ENCODE measurements at places on chromosomes 5 and 9.

DNA sequence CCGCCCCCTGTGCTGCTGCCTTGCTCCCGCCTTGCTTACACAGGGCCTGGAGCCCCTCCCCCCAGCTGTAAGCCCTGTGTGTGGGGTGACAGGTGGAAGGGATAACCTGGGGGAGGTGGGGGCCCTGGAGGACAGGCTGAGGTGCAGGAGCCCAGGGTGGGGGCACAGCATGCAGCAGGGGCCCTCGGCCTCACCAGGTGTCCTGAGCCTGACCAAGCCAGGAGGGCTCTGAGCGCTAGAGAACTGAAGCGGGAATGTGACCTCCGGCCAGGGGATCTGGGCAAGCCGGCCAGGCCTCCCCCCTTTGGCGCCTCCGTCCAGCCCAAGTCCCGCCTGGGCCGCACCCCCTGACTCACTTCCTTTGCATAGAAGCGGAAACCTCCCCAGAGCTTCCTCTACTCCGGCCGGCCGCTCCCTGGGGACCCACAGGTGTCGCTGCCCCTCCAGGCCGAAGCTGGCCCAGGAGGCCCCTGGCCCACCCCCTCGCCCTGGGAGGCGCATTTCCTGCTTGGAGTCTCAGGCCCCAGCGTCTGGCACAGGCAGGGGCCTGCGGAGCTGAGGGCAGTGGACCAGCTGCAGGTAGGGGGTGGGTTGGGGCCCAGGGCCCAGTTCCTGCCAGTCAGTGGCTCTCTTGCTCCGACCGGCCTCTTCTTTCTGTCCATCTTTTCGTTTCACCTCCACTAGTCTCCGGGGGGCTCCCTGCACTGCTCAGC is at the start of gene TOR4A:
TOR4A (plus strand) TSS at position 398 of the 713 bp plus-strand sequence. CDS start 964 bp downstream, outside the sequence.
- DNase-seq: peak; percentile 31

DNA sequence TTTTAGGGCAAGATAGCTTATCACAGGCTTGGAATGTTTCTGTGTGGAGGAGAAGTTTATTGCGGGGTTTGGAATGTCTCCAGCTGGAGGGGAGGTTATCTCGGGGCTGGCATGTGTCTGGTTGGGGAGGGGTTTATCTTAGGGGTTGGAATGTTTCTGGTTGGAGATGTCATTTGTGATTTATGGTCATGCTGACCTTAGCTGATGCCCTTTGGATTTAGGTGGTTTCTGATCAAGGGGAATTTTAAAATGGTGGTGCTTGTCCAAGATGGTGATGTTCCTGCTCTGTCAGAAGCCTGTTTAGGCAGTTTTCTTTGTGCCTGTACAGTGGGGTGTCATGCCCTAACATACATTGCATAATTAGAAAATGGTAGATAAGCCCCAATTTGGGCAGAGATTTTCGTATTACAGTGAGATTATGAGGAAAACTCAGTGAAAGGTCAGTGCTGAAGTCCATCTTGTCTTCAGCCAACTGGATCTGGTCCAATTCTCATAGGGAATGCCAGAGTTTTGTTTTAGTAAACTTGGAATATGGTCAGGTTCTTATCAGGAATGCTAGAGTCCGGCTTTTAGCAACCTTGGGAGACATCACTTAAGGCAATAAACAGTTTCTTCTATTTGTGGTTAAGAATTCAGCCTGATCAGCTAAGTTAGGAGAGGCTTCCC is 14.3 kb downstream of the CDK20 start:
- no peak for DNase-seq

DNA sequence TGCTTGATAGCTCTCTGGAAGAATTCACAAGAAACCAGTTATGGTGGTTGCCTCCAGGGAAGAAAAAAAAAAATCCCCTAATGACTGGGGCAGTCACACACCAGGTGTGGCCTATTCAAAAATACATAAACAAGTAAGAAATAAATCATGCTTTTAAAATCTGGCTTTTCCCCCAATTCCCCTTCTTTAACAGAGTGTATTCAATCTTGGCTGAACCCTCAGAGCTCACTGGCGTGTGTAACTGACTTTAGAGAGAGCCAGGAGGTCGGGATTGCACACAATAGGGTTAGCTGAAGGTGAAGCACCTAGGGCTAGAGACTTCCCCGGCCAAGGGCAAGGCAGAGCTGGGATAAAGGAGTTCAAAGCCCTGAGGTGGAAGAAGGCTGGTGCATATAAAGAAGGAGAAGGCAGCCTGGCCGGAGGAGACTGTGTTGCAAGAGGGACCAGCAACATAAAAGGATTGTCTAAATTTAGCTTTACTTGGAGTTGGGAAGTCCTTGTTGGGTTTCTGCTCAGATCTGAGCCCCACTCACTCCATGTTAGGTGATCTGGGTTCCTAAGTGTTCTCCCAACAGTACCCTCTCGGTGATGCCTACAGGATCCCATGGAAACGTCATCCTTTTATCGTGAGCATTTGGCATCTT is 19.7 kb downstream of the FNBP1 start:
- DNase-seq: no peak

- DNase-seq: no peak
Observed at GRCh38 chr5:40397976-40398375, 281.7 kb upstream of the PTGER4 start.

GRCh38 chr9:77016526-77017504 is 2.6 kb upstream of the FOXB2 start:
- DNase-seq: no peak

- DNase-seq: no peak
Observed at GRCh38 chr5:116583085-116583861, 8.7 kb upstream of the SEMA6A start.

GRCh38 chr9:69018737-69019136 is 4.8 kb upstream of the PRKACG start:
- no peak for DNase-seq

- no peak for DNase-seq
Observed at GRCh38 chr5:88934439-88934838, 51.5 kb upstream of the MEF2C start.

GRCh38 chr5:43038496-43038989 is 1.6 kb downstream of the ANXA2R start:
- peak; percentile 38 for DNase-seq

- no peak for DNase-seq
Observed at GRCh38 chr9:72217306-72217842, 68.1 kb downstream of the GDA start.

DNA sequence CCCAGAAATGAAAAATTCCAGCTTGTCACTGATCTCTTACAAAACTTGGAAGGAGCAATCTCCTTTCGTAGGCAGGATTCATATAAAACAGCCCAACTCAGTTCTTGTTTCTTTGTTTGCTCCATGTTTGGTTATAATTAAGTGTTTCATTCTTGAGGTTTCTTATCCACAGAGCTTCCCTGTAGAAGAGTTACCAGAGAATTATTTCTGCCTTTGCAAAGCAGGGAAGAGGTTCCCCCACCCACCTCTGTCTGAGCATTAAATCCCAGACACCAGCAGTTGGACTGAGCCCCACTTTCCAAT is 34.1 kb upstream of the RAI14 start:
- no peak for DNase-seq

DNA sequence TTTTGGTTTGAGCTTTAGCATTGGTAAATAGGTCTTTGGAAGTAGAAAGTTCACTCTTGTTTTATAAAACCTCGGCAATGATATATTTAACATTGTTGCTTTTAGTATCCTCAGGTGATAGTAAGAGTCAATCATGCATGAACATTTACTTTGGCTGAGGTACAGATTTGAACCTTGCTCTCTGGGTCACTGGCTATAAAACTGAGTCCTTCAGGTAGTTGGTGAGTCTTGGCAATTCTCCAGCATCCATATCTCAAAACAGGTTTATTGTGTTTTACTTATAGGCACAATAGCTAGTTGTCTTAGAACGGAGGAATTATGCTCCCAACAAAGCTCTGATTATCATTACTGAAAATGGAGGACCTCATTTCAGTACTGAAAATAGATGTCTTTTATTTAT is 75.1 kb downstream of the MAT2B start:
- no peak for DNase-seq

- DNase-seq: no peak
Observed at GRCh38 chr9:68555437-68556150, 14.9 kb upstream of the TMEM252 start.

DNA sequence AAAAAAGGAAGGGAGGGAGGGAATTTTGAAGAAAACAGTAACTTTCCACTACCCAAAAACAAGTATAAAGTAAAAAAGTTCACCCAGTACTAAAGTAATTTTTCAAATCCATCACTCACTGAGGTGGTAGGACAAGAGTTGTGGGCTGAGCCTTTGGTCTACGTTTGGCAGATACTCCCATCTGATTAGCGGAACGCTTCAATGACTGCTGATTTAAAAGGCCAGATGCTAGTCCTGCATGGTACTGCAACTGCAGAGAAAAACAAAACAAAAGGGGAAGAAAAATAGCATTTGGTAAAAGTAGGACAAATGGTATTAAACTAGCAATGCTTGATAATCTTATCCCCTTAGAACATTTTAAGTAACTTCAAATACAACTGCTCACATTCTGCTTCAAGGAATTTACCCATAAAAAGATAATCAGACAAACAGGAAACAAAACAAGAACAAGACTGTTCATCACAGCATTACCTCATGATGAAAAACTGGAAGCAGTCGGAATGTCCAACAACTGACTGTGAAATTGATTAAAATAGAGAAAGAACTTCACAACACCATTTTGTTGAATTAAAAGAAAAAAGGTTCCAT is 65.4 kb downstream of the MED27 start:
- no peak for DNase-seq

GRCh38 chr5:124398460-124398859 is 348.0 kb downstream of the ZNF608 start:
- no peak for DNase-seq

DNA sequence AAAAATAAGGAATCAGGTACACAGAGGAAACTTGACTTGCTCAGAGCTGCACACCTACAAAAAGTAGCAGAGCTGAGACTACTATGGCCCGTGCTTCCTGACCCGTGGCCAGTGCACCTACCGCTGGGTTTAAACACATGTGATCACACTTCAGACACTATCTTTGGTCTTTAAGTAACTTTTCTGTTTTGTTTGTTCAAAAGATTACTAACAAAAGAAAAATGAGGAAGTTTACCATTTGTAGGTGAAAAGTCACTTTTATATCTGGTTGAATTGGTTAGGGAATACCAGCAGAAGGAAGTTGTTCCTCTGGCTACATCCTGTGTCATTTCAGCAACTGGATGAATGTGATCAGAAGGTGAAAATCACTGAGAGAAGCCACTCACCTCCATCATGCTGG is 6.5 kb upstream of the SYK start:
- no peak for DNase-seq

- DNase-seq: no peak
Observed at GRCh38 chr5:51138164-51138563, 245.1 kb upstream of the ISL1 start.

- no peak for DNase-seq
Observed at GRCh38 chr9:128414461-128414860, 6.2 kb upstream of the CERCAM start.

DNA sequence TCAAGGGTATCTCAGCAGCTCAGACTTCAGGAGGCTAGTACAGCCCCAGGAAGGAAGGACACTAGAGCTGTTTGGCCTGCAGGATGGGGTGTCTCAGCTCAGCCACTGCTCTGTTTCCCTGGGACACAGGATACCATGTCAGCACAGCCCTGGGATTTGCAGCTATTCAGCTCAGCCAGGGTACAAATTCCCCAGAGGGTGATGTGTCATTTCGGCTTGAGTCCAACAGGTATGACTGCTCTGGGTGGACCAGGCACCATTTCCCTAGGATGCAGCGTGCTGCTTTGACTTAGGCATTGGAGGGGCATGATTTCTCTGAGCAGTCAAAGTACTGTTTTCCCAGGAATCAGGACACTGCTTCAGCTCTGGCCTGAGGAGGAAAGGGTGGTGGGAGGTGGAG is 130.1 kb downstream of the ARSB start:
- no peak for DNase-seq

DNA sequence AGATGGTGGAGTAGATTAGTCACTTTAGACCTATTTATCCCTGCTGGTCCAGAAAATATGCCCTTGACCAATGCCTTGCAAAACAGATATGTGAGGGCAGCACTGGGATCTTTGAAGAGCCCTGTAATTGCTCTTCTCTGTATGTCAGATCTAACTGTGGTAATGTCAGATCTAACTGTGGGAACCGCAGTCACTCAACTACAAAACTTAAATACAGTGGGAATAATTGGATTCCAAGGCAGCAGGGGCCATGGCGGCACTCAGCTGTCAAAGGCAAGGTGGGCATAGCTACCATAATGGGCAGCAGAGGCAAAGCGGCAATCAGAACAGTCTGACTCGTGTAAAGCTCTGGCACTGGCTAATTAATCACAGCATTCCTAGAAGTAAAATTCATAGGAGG is 46.2 kb downstream of the MTAP start:
- DNase-seq: no peak

DNA sequence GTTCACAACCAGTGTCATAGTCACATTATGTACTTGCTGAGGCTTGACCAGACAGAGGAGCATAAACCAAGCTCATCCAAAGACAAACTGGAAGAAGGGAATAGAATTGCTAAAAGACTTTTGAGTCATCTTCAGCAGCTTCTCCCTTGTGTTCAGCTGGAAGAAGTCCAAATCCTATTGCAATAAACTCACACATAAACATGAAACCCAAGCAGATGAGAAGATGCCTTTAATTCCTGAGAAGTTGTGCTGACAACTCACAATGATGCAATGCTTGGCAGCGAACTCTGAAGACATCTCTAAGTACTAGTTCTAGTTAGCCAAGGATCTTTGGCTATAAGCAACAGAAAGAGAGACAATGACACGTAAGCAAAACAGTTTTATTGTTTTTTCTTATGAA is 642.1 kb downstream of the KCTD16 start:
- DNase-seq: no peak

- no peak for DNase-seq
Observed at GRCh38 chr5:42751044-42751443, 5.6 kb upstream of the CCDC152 start.

DNA sequence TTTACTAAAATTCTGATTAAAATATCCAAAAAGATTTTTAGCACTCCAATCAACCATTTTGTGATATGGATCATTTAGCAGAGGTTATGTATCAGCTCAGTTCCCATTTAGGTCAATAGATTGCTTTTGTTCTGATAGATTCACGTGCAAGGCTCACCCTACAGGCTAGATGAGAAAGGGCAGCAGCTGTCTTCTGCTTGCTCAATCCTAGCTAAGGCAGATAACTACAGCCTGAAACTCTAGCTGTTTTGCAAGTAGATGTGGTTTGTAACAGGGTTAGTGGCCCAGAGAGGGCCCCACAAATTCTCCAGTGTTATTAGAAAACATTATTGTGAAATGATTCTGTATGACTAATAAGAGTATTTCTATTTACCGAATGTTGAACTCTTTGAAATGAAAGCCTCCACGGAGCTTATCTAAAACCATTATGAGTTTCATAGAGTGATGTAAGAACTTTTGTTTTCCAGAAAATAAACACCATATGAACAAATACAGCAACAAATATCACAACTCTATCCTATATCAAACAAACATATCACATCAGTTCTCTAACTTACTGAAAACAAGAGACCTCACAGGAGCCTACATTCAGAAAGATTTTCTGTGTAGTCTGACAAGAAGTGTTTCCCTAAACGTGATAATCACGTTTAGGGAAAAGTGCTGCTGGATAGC is 841.9 kb upstream of the ACO1 start:
- DNase-seq: peak; percentile 40

GRCh38 chr5:98690002-98690401 is 83.5 kb upstream of the RGMB start:
- DNase-seq: no peak
